Natural killer cell (primary cell): ENCODE measurements at places on chromosomes 16 and 17.
A peak's percentile ranks its signal among the peaks of the same experiment; 100 is the strongest.

DNA sequence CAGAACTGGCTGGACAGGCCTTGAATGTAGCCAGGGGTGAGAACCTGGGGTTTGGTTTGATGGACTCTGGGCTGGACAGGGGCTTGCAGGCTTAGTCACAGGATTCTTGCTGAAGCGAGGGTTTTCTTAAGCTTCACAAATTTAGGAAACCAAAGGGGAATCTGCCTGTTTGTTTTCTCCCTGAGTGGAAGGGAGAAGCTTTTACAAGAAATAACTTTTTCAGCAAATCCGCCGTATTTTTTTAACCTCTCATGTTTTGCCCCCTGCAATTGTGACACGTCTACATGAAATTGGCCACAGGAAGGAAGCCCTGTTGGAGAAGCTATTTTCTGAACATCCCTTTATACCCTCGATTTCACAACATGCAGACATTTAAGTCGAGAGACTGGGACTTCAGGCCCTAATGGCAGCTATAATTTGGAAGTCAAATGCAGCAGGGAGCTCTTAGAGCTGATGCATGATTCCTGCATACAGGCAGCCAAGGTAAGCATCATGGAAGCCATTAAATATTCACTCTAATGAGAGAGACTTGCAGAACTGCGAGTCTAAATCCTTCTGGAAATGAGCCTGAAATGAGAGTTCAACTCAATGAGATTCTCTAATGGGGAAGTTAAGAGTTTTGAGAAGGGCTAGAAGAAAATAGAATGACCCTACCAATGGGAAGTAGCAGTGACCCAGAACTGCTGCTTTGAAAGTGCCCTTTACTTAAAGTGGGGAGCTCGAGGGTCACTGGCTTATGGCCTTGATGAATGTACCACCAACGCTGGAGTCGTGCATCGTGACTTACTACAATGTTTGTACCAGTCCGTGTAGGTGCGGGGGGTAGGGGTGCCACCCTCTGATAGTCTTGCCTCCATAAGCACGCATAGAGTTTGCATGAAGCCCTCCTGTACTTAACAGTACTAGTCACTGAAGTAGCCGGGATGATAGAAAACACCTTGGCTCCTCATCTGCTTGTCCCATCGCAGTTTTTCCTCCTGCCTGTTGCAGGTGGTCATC lies 45.1 kb upstream of the IRF8 start:
- DNase-seq: no peak

DNA sequence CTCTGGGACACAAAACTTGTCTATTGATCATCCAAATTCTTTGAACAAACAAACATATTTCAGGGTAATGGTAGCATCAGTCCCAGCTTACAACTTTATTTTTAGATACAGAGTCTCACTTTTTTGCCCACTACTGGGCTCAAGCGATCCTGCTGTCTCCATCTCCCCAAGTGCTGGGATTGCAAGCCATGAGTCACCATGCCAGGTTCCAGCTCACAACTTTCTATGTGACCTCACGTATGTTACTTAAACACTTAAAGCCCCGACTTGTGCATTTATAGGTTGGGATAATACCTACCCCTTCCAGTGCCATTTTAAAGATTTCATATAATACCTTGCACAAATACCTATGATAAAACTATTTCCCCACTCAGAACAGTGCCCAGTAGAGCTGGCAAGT lies 42.0 kb upstream of the KSR1 start:
- DNase-seq: no peak

GRCh38 chr16:87642491-87642890 lies 40.2 kb downstream of the JPH3 start:
- DNase-seq: no peak

GRCh38 chr17:59513934-59514841 lies 51.2 kb upstream of the DHX40 start:
- no peak for DNase-seq

DNA sequence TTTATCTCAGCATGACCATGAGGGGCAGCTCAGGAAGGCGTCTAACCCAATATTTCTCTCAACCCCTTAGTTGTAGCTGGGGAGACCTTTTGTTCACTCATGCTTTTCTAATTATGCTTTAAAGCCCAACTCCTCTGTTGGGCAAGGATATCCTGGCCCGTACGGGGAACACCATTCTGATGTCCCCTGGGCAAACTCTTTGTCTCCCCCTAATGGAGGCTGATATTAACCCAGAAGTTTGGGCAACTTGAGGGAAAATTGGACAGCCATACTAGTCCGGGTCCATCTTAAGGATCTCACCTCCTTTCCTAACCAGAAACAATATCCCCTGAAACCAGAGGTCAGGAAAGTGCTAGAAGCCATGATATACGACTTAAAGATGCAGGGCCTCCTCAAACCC lies 143.7 kb upstream of the COX10 start:
- no peak for DNase-seq

DNA sequence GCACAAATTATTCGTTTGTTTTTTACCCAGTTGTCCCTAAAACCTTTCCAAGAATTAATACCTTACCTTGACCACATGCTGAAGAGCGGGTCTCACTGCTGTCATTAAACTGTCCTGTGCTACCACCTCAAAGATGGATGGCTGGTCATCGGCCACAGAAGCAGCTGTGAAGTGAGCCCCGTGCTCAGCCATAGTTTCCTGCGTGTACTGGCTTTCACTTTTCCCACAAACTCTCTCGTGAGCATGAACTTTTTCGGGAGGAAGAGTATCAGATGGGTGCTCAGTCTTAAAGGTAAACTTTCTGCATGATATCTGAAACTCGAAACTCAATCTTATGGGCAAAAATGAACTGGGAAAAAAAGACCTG lies 558 bp downstream of the PEX12 start:
- DNase-seq: peak; percentile 48

GRCh38 chr16:10683170-10683569 lies 11.6 kb downstream of the TEKT5 start:
- DNase-seq: no peak

- no peak for DNase-seq
Observed at GRCh38 chr17:33210285-33210684, 82.8 kb downstream of the ASIC2 start.

DNA sequence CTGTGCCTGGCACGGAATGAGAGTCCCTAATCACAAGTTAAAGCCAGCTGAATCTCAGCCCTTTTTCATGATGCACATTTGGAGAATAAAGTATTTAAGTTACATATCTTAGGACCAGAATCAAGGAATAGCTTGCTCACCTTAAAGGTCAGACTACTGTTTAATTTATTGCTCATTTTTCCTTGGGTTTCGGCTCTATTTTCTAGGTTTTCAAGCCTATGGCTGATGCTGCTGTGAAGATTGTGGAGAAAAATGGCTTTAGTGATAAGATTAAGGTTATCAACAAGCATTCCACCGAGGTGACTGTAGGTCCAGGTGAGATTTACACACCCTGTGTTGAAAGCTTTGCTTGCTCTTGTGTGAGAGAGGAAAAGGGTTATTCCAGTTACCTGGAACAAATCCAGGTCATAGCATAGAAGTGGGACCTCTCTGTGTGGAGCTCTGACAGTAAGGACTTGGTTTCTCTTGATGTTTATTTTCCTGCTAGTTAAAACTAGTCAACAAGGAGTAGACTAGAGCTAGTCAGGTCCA lies 18.1 kb downstream of the PRMT7 start:
- no peak for DNase-seq

- no peak for DNase-seq
Observed at GRCh38 chr17:61331886-61332285, 67.8 kb upstream of the TBX2 start.

DNA sequence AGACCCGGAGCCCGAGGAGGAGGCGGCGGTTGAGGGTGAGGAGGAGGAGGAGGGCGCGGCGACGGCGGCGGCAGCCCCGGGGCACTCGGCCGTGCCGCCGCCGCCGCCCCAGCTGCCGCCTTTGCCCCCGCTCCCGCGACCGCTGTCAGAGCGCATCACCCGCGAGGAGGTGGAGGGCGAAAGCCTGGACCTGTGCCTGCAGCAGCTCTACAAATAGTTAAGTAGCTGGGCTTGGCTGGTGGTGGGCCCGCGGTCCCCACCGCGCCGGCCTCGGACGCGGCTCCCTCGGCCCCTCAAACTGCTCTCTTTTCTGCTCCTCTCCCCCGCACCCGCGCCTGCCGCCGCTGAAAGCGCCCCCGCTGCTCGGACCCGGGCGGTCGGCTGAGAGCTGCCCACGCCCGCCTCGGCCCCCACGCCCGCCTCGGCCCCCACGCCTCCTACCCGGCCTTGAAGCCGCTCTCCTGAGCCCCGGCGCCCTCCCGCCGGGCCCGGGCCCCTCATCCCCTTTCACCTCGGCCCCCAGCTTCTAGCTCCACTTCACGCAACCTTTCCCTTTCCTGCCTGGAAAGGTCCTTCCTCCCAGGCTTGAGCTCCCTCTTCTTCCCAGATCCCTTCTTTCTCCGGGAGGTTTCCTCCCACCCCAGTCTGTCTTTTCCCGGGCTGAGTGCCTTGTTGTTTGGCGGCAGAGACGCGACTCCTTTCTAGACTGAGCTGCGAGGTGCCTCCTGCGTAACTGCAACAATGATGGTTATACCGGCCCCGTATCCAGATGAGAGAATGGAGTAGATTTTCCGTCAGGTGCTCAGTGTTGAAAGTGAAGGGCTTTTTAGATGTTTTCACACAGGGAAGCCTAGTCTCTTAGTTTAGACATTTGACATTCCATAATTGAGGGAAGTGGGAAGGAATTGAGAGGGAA lies 850 bp downstream of the PPM1E start:
- DNase-seq: no peak

- no peak for DNase-seq
Observed at GRCh38 chr17:42659079-42659931, at the start of gene TUBG2. Gene TUBG2 (plus strand): TSS chr17:42659284. CDS start chr17:42659504, 220 bp downstream.

DNA sequence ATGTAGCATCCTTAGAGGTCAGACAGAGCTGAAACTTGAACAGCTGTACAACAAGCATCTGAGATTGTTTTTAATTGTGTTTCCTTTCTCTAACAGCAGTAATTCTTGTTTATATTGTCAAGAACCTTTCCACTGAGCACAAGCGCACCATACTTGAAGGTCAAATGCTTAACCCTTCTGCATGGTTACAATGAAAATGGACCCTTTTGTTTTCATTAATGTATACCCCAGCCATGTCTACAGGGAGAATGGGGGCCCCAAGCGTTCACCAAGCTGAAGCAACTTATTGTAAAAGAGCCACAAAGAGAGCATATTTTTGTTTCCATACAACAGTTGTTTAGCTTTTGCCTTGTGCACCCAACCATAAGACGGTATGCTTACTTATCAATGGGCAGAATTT lies 210.8 kb downstream of the FTO start:
- no peak for DNase-seq

DNA sequence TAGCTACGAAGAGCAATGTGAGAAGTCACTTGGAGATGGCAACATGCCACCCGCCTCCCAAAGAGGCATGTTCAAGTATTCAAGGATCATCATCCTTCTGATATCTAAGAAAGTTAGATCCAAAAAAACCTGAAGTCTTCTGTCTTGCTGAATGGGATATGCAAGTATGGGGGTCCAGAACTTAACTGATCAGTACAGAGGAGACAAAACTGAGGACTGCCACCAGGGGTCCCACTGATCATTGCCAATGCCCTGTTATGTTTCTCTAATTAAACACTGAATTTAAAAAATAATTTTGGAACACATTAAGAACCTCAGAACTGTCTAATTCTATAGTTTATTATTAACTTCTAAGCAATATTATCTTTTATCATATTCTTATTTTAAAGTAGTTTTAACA lies 99.7 kb downstream of the CDH8 start:
- no peak for DNase-seq

DNA sequence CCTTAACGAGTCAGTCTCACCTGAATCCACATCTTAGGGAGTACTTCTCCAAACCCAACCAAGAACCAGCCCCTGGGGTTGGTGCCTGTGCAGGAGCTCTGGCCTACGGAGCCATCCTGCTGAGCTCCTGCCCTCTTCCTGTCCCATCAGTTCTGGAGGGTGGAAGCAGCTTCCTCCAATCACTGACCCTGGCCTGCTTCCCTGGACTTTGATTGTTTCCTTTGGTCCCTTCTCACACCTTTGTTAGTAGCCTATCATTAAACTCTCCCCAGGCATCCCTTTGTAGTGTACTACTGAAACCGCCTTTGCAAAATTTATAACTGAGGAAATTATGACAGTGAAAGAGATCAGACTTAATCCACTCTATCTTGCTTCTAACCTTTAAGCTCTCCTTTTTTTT lies 21.1 kb upstream of the C16orf87 start:
- no peak for DNase-seq

DNA sequence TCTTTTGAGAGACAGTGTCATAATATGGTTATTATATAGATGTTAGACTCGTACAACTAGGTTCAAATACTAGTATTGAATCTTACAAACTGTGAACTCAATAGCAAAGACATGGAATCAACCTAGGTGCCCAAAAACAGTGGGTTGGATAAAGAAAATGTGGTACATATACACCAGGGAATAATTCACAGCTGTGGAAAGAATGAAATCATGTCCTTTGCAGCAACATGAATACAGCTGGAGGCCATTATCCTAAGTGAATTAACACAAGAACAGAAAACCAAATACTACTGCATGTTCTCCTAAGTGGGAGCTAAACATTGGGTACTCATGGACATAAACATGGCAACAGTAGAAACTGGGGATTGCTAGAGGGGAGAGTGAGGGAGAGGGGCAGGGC lies 8.1 kb downstream of the PHKB start:
- DNase-seq: no peak

DNA sequence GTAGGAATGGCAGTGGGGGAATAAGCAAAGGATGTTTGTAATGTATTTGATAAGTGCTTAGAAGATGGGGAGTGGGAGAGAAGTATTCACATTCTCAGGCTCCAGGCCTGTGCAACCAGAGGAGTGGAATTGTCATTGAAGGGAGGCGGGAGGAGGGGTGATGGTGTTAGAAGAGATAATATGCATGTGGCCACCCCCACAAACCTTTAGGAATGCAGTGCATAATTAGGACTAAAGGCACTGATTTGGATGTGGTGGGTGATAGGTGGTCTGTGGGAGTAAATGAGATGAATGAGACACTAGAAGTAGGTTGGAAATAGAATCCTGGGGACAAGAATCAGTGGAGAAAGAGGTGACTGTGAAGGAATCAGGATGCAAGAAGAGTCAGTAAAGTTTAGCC lies 27.1 kb downstream of the UTP18 start:
- no peak for DNase-seq

DNA sequence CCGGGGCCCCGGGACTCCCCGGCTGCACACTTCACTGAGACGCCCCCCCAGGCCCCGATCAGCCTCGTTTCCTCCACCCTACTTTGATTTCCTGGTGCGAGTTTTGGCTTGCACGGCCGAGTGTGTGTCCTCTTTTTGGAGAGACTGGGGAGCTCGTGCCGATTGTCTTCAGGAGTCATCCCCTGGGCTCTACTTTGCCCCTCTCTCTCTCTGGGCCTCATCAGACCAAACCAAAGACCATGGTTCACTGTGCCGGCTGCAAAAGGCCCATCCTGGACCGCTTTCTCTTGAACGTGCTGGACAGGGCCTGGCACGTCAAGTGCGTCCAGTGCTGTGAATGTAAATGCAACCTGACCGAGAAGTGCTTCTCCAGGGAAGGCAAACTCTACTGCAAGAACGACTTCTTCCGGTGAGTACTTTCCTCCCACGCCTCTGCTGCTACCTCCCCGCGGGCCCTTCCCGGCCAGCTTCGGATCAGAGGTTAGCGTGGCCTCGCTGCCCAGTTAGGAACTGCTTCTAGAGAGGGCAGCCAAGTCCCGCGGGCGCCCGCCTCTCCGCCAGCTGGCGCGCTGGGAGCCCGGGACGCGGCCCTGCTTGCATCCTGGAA lies 787 bp downstream of the LHX1 start:
- DNase-seq: no peak

GRCh38 chr17:22454070-22454999 lies 762.0 kb downstream of the KCNJ18 start:
- DNase-seq: no peak

- DNase-seq: no peak
Observed at GRCh38 chr17:69516911-69517310, 102.4 kb downstream of the MAP2K6 start.
